CD14-positive monocyte (primary cell): ENCODE measurements at places on chromosomes 5 and 9.

DNA sequence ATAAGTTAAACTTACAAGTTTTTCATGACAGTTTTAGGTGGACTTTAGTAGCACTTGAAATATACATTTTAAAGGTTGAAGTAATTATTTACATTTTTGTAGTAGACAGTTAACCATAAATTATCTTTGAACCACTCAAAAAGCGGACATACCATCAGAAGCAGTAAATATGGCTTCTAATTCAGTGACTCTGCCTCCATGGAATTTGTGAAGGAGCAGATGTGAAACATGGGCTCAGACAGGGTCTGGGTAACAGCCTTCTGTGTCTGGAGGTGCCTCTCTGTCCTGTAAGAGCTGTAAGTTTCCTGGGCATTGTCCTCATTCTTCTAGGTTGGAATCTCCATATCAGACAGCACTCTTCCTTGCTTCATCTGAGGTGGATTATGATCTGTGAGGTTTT, 12.4 kb downstream of the RLN2 start:
- no peak overlapping the region for H3K27ac ChIP-seq
- no peak overlapping the region for H3K4me3 ChIP-seq
- DNase-seq, result no peak
- H3K36me3 ChIP-seq, result no peaks in the 10 kb centered on the region
- H3K4me1 ChIP-seq, result no peaks in the 10 kb centered on the region

DNA sequence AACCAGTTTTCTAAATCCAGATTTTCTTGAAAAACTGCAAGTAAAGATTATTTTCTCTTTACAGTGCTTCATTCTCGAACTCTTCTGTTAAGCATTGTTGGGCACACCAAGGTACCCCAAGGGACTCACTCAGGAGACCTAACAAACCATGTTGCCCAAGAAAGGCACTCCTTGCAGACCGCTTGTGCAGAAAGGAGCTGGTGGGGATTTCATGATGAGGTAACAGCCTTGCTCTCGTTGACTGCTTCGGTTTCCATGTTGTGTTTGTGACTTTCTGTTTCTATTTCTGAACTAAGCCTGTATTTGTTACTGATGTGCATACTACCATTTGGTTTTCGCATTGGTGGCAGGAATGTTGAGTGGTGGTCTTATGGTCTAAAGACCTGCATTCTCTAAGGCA, 266.6 kb upstream of the DAP start:
- peaks cover 9% of the 10 kb centered on the region for H3K4me1 ChIP-seq
- no peaks in the 10 kb centered on the region for H3K27me3 ChIP-seq
- H3K4me3 ChIP-seq, result no peak overlapping the region
- H3K36me3 ChIP-seq, result no peaks in the 10 kb centered on the region

DNA sequence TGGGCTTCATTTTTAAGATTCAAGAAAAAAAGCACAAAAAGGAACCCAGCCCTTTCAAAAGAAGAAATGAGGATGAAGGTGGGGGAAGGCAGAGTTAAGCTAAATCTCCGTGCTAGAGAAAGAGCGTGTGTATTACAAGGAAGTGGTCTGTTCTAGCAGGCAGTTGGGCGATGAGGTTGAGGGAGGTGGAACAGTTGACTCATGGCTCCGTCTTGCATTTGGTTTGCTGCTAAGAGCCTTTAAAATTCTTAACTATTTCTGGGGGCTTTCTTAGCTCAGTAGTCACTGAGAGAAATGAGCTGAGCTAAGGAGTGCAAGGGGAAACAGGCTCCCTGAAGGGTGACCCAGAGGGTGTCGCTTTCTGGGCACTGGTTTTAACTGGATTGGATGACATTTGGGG, 117.4 kb downstream of the GCNT1 start:
- H3K4me3 ChIP-seq, result no peak overlapping the region
- H3K36me3 ChIP-seq, result no peaks in the 10 kb centered on the region
- peak; percentile 97 for DNase-seq
- H3K27me3 ChIP-seq, result no peaks in the 10 kb centered on the region

DNA sequence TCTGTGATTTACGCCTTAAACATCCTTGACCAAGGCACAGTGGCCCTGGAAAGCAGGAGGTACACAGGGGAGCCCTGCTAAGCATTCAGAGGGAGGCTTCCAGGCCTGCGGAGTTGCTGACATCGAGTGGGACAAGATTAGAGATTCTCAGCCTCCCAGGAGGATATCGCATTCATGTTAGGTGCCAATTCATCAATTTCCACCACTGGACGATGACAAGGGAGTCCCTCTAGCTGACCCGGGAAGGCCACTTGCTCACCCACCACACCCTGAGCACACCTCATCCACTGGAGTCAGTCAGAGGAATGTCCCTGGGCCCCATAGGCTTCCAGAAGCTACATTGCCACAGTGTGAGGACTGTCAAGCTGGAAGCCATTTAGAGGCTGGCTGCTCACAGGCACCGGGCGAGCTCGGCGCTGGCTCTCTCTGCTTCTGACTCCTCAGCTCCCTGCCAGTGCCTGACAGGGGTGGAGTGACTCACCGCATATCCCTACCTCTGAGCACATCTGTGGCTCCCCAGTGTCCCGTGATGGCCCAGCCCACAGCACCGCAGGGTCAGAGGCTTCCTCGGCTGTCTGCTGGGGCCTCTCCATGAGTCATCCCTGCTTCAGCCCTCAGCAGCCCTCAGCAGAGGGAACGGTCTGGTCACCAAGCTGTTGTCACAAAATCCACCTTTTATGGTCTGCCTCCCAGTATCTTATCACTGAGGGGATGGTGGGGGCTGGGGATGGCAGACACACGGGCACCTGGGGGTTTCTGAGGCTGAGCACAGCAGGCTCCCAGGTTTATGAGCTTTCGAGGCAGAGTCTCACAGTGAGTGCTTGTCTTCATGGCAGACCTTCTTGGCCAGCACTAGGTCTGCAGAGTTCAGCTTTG, 117.5 kb downstream of the ZNF608 start:
- peak; percentile 73 for DNase-seq
- no peak overlapping the region for H3K4me3 ChIP-seq
- H3K36me3 ChIP-seq, result no peaks in the 10 kb centered on the region
- no peak overlapping the region for H3K27ac ChIP-seq
- H3K4me1 ChIP-seq, result no peaks in the 10 kb centered on the region

GRCh38 chr9:88733651-88734421, 198.9 kb downstream of the NXNL2 start:
- H3K27ac ChIP-seq, result no peak overlapping the region
- peaks cover 10% of the 10 kb centered on the region for H3K27me3 ChIP-seq
- no peaks in the 10 kb centered on the region for H3K36me3 ChIP-seq
- no peak overlapping the region for H3K4me3 ChIP-seq
- H3K4me1 ChIP-seq, result no peaks in the 10 kb centered on the region

- no peak overlapping the region for H3K27ac ChIP-seq
- no peaks in the 10 kb centered on the region for H3K36me3 ChIP-seq
- peaks cover 80% of the 10 kb centered on the region for H3K27me3 ChIP-seq
- no peaks in the 10 kb centered on the region for H3K4me1 ChIP-seq
Observed at GRCh38 chr5:73135429-73136054, 15.2 kb downstream of the TMEM171 start.

- H3K4me1 ChIP-seq, result no peaks in the 10 kb centered on the region
- no peaks in the 10 kb centered on the region for H3K36me3 ChIP-seq
- H3K27ac ChIP-seq, result no peak overlapping the region
- no peaks in the 10 kb centered on the region for H3K27me3 ChIP-seq
- no peak for DNase-seq
Observed at GRCh38 chr5:173498739-173499470, 117.5 kb downstream of the BOD1 start.
